Stimulated activated CD4-positive, alpha-beta T cell treated with anti-CD3 and anti-CD28 coated beads, Interleukin-2, amount 100 ng/mL, for 24 hours (primary cell): ENCODE measurements at places on chromosomes 4 and X.

DNA sequence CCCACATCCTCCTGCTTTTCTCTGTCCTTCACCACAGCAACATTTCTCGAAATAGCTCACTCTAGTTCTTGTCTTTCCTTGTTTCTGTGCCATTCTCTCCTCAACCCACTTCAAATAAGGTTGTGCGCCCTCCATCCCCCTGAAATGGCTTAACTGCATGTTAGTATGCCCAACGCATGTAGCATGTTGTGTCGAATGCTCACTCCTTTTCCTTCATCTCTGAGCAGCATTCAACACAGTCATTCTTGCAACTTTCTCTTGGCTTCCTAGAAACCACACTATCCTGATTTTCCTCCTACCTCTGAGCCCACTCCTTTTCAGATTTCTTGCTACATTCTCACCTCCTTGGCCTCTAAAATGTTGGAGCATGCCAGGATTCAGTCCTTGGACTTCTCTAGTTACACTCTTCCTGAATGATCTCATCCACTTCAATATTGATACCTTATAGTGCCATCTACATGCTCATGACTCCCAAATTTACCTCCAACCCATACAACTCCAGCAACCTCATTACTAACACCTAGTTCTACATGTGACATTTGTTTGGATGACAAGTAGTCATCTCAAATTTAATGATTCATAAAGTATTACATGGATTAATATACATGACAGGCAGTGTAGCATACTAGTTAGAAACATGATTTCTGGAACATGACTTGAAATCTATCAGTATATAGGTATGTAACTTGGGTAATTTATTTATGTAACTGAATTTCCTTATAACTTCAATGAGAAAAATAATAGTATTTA is 22.3 kb downstream of the RBMX start:
- DNase-seq: no peak

DNA sequence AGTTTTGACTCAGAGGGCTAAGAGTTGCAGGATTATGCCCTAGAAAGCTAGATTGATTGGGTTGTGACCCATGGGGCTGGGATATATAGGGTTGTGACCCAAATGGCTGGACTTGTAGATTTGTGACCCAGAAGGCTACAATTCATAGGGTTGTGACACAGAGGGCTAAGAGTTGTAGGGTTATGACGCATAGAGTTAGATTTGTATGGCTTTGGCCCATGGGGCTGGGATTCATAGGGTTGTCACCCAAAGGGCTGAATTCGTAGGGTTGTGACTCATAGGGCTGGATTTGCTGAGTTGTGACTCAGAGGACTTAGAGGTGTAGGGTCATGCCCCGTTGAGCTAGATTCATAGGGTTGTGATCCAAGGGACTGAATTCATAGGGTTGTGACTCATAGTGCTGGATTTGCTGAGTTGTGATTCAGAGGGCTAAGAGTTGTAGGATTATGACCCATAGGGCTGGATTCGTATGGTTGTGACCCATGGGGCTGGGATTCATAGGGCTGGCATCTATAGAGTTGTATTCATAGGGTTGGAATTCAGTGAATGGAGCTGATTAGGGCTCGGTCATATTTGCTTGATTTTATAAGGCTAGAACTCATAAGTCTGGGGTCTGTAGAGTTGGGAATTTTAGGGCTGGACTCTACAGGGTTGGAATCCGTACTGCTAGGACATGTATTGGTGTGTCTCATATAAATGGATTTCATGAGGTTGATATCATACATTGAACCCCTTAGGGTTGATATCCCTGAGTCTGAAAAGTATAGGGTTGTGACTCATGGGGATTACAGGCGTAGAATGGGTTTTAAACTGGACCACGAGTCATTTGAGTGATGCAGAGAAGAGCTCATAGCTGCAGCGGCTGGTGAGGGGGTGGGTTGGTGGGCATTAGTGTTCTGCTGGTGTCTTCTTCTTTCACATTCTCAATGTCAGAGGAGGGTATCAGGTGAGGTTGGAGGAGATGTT is 125.7 kb downstream of the CRLF2 start:
- no peak for DNase-seq

GRCh38 chr4:126976850-126977632 is 655.7 kb upstream of the INTU start:
- no peak for DNase-seq

GRCh38 chrX:72382202-72382595 is 76.5 kb upstream of the CITED1 start:
- DNase-seq: no peak

DNA sequence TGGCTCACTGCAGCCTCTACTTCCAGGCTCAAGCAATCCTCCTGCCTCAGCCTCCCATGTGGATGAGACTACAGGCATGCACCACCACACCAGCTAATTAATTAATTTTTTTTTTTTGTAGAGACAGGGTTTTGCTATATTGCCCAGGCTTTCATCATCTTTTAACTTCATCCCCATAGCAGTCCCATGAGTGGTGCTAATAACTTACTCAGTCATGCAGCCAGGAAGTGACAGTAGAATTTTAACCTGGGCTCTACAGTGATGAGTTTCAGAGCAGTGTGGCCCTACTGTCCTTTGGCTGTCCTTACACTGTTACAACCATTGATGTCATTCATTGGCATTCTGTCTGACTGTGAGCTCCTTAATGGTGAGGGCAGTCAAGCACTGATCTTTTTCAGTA is 3.9 kb upstream of the OCIAD2 start:
- no peak for DNase-seq

- DNase-seq: no peak
Observed at GRCh38 chr4:16824278-16824806, 74.1 kb downstream of the LDB2 start.

GRCh38 chr4:148827781-148828180 is 385.6 kb upstream of the NR3C2 start:
- no peak for DNase-seq

DNA sequence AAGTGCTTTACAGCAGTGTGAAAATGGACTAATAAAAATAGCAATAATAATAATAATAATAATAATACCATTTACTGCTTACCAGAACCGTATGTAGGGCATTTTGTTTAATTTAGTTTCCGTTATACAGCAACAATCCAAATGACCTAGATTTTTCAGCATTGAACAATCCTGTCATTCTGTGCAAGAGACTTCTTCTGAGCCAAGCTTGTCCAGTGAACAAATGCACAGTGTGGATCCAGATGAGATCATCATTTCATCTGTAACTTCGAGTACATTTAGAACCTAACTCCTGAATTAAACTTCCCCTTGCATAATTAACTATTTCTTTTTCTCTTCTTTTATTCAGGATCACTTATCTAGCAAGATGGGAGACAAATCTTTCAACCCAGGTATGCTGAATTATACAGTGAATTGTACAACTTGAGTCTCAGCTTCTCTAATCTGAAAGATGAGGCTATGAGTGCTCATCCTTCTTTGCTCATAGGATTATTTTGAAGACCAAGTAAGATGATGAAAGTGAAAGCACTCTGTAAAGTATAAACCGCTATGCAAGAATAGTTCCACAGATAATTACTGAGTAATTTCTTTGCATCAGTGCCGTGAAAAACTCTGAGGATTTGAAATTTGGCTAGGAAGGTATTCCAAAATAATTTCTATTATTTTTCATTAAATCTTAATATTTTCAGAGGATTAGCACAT is 6.6 kb downstream of the CLNK start:
- no peak for DNase-seq

DNA sequence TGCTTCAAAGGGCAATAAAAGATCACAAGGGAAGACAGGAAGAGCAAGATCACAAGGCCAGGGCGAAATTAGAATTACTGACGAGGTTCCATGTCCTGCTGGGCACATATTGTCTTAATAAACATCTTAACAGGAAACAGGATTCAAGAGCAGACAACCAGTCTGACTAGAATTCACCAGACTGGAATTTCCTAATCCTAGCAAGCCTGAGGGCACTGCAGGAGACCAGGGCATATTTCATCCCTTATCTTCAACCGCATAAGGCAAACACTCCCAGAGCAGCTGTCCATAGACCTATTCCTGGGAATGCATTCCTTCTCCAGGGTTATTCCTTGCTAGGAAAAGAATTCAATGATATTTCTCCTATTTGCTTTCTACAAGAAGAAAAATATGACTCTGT is 12.4 kb upstream of the TDO2 start:
- no peak for DNase-seq

DNA sequence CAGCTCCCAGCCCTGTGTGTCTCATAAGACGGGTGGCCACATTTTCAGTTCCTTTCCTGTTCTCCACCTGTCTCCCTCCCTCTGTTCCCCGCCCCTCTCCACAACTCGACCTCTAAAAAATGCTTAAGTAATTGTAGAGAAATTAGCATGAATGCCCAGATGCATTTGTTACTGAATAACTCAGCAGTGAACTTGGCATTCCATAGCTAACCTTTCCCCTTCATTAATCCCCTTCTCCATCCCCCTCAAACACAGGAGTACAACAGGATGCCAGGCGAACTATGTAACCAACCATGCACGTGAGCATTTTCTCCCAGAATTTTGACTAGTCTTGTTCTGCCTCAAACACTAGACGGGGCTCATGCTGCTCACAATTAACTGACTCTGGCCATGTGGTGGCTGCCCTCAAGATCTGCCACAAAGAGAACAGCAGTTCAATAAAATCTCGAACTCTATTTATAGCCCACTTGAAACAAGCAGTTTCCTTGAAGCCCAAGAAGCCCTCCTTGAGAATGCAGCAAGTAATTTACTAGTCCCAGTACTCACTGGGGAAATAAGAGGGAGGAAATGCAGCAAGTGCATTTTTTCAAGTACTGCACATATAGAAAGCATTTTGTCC is 351.2 kb downstream of the ARHGAP24 start:
- DNase-seq: no peak

- DNase-seq: no peak
Observed at GRCh38 chrX:10875995-10876394, 235.1 kb upstream of the HCCS start.

GRCh38 chrX:43500996-43501694 is 155.0 kb upstream of the MAOA start:
- no peak for DNase-seq

DNA sequence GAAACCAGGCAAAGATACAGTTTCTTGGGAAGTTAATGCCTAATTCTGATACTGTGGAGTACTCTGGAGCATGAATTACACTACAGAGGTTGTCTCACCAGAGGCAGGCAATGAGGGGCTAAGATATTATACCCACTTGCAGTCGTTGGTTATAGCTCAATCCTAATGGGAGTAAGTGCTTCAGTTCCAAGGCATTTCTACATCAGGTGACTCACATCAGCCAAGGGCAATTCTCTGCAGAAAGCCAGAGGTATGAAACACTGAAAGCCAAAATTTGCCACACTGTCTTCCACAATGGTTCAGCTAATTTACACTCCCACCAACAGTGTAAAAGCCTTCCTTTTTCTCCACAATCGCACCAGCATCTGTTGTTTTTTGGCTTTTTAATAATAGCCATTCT is 174.0 kb upstream of the IL15 start:
- DNase-seq: no peak

DNA sequence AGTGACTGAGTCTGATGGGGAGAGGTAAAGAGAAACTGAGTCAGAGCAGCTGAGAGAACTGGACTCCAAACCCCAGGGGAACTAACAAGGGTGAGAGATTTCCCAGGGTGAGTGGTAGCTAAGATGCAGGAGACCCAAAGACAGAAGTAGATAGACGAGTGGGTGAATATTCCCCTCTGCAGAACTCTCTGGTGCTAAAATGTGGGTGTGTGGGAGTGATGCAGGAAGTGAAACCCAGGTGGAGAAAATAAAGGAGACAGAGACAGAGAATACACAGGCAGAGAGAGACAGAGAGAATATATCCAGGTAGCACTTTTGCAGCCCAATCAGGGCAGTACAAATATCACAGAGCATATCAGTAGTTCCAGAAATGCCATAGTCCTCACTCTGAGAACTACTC is 212.5 kb upstream of the ZIC3 start:
- no peak for DNase-seq

GRCh38 chr4:16844816-16845586 is 53.4 kb downstream of the LDB2 start:
- no peak for DNase-seq

DNA sequence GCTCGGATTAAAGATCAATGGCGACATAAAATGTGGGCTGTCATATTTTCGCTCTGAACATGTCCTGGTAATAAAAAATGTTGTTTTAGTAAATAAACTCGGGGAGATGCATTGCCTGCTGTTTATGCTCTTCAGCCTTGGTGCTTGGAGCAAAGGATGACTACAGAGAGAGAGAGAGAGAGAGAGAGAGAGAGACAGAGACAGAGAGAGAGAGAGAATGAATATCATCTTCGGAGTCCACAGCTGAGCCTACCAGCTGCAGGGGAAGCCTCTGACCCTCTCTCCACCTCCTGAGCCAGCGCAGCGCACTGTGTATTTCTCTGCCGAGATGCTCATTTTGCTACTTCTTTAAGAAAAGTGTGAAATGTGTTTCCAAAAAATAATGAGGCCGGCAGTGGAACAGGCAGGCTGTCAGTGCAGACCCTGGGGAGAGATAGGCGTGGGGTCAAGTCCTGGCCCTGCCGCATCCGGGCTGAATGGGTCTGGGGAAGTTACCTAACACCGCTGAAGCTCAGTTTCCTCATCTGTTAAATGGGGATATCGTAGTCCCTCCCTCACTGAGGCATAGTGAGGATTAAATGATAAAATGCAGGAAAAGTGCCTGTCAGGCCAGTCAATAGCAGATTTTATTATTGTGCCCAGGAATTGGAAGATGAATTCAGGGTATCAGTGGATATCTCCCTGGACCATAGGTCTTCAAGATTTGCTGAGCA is 58.5 kb upstream of the LGI2 start:
- no peak for DNase-seq

GRCh38 chr4:101075536-101075935 is 271.8 kb downstream of the PPP3CA start:
- no peak for DNase-seq

GRCh38 chr4:26141051-26141721 is 179.6 kb upstream of the RBPJ start:
- DNase-seq: no peak

DNA sequence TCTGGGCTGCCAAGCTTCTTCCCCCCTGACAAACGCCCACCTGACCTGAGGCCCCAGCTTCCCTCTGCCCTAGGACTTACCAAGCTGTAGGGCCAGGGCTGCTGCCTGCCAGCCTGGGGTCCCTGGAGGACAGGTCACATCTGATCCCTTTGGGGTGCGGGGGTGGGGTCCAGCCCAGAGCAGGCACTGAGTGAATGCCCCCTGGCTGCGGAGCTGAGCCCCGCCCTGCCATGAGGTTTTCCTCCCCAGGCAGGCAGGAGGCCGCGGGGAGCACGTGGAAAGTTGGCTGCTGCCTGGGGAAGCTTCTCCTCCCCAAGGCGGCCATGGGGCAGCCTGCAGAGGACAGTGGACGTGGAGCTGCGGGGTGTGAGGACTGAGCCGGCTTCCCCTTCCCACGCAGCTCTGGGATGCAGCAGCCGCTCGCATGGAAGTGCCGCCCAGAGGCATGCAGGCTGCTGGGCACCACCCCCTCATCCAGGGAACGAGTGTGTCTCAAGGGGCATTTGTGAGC is 37.0 kb downstream of the HTRA3 start:
- no peak for DNase-seq

GRCh38 chr4:89022426-89023128 is 34.4 kb downstream of the FAM13A start:
- DNase-seq: no peak

DNA sequence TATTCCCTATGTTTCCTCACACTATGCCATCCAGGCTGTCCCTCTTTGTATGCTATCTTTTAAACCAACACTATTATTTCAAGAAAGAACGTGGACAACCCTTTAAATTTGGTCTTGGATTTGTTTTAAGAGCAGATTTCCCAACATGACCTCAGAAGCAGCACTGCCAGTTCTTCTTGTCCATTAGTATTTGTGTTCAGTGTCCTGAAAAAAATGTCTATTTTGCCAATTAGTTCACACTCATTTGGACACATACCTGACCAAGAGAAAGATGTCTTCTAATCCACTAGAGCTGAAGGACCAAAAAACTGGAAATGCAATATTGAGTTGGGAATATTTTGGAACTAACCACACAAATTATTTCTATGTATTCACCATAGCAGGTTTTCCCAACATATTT is 223.2 kb upstream of the CNKSR2 start:
- no peak for DNase-seq
